ENCODE measurements at places on chromosomes 6 and 20. TPM values are rescaled to one million over a fixed set of nuclear protein-coding genes. Genes with fewer than 3 reads are reported as not detected.

- DNase-seq = no peak
These were observed 55.2 kb upstream of the NOX3 start for GRCh38 chr6:155510879-155511278.

- peak; percentile 68 for DNase-seq
These were observed 12.5 kb upstream of the RALGAPB start for GRCh38 chr20:38460040-38460623.

- DNase-seq = no peak
These were observed 34.0 kb downstream of the SLX4IP start for GRCh38 chr20:10469056-10469455.

HLA-DPB1 gene
- polyA plus RNA-seq = 13.5 TPM

EDN1 gene
- polyA plus RNA-seq = 3.8 TPM

DNA sequence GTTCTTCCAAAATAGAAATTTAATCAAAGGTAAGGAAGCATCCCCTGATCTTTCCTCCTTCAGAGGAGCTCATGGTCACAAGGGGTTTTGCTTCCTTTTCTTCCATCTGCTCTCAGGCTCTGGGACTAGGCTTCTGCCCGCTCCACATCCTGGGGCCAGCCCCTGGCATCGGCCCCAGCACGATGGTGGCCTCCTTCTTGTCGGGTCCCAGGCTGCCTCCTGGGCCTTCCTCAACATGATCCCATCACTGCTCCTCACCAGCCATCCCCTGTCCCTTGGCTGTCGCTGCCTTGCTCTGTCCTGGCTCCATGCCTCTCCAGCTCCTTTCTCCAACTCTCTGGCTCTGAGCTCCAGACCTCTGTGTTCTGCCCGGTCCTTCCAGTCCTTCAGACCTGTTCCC, 4.1 kb downstream of the PHACTR3 start:
- no peak for DNase-seq

GRCh38 chr20:41137614-41138474, 501 bp downstream of the PLCG1 start:
- peak; percentile 84 for DNase-seq

MYT1 gene
- polyA plus RNA-seq = 0.33 TPM

GRCh38 chr6:135183532-135184440, 2.7 kb downstream of the MYB start:
- peak; percentile 42 for DNase-seq

- no peak for DNase-seq
These were observed 13.7 kb downstream of the PHF3 start for GRCh38 chr6:63649269-63649668.

DNA sequence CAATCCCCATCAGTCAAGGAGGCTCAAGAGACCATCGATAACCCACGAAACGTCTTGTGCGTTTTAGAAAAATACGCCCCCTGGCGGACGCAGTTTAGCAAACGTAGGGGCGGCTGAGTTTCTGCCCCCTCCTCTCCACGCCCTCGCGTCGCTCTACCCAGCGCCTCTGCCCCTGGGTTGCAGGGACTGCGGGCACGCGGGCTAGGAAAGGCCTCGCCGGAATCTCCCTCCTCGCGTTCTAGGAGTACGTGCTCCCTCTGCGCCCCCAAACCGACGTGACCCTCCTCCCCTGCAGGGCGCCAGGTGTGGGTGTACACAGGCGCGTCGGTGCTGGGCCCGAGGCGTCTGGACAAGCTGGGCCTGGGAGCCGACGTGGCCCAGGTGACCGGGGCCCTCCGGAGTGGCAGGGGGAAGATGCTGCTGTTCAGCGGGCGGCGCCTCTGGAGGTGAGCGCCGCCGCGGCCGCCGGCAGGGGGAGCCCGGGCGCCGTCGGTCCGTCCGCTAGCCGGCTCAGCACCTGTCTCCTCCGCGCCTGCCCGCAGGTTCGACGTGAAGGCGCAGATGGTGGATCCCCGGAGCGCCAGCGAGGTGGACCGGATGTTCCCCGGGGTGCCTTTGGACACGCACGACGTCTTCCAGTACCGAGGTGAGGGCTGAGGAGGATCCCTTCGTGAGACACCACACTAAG, 5.3 kb downstream of the MMP9 start:
- DNase-seq = no peak

GRCh38 chr6:113365191-113365590, 492.0 kb upstream of the MARCKS start:
- no peak for DNase-seq

DNA sequence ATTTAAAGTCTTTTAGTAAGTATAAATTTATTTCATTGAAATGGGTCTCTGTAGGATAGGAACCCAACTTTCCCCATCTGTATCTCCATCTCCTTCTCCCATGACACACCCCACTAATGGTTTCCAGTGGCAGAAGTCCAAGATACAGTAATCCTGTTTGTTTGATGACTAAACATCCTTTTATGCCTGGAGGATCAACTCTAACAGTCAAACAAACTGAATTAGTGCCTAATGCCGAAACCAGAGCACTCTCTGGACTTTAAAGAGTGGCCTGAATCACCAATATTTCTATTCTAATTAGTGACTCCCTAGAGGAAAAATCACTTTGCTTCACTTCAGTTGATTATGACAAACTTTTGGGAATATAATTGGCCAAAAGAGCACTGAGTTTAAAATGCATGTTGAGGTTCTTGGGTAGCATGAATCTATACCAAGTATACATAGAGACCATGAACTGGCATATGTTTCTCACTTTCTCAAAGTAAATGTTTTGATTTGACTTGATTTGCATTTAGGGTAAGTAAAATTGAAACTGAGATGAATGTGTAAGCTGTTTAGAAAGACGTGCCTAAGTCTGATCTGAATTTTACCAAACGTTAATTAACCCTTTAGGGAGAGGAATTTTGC, 776.4 kb upstream of the NRSN1 start:
- no peak for DNase-seq

- no peak for DNase-seq
These were observed 101.4 kb upstream of the AGPAT4 start for GRCh38 chr6:161374971-161375873.

PHF3 gene
- polyA plus RNA-seq = 71.9 TPM

DNA sequence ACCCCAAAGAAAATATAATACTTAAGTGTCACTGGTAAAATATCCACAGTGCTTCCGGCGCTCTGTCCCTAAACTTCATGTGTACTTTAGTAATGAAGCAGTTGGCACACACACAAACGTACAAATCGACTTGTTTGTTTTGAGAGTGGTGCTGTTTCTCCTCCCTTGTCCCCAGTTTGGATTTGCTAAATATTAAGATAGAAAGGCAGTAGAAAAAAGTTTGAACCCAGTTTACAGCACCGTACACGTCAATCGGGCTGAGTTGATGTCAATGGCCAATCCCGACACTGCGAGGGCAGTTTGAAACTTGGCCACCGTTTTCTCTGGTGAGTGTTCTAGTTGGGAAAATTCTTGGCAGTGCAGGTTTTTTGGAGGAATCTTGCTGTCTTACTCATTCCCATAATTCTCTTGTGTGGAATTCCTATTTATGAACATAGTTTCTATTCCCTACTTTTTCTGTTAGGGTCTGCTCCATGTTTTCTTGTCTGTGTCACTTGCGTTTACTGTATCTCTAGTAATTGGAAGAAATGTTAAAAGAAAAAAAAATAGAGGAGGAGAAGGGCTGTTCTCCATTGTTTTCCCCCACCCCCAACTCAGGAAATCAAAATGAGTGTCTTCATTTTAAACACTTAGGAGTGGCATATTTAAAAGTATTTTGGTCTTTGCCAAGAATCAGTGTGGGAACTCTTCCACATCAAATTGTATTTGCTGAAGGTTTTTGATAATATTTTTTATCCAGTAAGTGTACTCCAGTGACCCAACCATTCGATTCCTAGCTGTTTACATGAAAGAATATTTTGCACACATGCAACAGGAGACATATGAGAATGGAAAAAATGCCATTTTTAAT, 72.3 kb downstream of the OR2B2 start:
- no peak for DNase-seq

GRCh38 chr20:5788385-5788895, 38.2 kb downstream of the SHLD1 start:
- peak; percentile 85 for DNase-seq

DNA sequence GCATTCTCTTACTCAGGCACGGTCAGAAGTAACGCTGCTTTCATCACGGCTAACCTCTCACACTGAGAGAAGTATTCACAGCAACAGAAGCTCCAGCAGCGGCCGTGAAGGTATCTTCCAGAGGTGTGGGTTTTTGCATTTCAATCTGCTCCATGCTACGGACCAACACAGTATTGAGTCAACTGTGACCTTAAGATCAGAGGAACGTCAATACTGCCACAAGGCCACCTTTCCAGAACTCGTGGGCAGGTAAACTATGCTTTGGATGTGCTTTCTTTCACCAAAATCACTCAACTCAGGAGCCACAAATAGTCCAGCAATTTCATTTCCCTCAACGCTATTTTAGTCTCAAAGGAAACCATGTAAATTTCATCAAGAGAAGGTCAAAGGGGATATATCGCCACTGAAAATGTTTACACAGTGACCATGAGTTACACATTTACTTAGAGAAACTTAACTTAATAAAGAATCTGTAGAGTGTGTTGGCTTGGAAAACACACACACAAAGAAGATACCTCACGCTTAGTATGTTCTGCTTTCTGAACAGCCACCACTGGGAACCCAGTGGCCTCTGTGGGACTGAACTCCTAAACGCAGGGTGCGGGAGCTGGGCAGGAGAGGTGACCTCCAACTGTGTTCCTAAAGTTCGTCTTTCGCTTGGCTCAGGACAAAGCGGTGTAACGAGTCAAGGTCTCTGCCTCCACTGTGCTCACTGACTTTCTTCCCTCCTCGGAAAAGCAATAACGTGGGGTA, 27.9 kb downstream of the TXNDC5 start:
- DNase-seq = no peak

- no peak for DNase-seq
These were observed 62.9 kb downstream of the TENT5A start for GRCh38 chr6:81689580-81689979.

DNA sequence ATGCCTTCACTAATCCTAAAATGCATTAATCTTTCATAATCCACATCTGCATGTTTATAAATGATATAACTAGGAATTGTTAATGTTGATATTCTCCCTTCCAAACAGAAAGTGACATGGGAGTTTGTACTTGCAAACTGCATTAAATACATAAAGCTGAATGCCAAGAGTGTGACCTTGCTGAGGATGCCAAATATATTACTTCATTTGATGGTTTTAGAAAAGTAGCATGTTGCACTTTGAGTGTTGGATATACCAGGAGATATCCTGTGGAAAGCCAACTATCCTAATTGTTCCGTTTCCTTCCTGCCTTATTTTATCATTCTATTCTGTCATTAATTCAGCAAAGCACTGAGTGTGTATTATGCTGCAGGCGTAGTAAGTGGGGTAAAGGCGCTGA, 229.8 kb downstream of the TMEM242 start:
- DNase-seq = no peak

- DNase-seq = no peak
These were observed 421.8 kb downstream of the EYS start for GRCh38 chr6:65285275-65285674.

MATN4 gene
- 0.25 TPM for polyA plus RNA-seq

CST7 gene
- 0.30 TPM for polyA plus RNA-seq

HCK gene
- polyA plus RNA-seq = 1.8 TPM

WFDC2 gene
- polyA plus RNA-seq = 164 TPM

RPP40 gene
- 12.6 TPM for polyA plus RNA-seq

- peak; percentile 91 for DNase-seq
These were observed at the start of gene SESN1 for GRCh38 chr6:109094416-109095035. SESN1 (minus strand) TSS chr6:109094846; CDS start chr6:109094073, 773 bp downstream.

DNA sequence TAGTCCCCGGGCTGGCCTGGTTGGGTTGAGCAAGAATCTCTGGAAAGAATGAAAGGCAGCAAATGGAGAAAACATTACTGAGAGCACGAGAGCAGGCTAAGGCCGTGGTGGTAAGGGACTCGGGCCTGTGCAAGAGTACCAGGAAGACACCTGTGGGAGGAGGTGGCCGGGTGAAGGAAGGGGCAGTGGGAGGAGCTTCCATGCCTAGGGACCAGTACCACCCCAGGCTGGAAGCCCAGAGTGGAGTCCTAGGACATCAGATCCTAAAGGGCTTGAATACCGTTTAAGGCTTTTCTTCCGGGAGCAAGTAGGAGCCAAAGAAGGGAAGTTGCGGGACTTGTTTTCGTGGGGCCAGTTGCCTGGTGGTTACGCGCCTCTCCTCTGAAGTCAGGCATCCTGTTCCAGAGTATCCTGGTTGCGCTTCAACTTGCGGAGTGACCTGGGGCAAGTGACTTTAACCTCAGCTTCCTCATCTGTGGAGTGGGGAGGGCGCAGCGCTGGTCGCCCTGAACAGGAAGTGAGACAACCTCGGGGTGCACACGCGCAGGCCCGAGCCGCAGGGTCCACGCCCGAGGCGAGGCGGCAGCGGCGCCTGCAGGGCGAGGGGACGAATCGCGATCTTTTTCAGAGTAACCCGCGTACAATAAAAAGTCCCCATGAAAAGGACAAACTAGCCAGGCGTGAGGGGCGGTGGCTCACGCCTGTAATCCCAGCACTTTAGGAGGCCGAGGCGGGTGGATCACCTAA, 1.1 kb upstream of the TPD52L2 start:
- peak; percentile 73 for DNase-seq

GRCh38 chr6:66179361-66179760, 472.3 kb upstream of the EYS start:
- DNase-seq = no peak

GRCh38 chr6:34904990-34905613, 16.0 kb downstream of the ANKS1A start:
- no peak for DNase-seq

DNA sequence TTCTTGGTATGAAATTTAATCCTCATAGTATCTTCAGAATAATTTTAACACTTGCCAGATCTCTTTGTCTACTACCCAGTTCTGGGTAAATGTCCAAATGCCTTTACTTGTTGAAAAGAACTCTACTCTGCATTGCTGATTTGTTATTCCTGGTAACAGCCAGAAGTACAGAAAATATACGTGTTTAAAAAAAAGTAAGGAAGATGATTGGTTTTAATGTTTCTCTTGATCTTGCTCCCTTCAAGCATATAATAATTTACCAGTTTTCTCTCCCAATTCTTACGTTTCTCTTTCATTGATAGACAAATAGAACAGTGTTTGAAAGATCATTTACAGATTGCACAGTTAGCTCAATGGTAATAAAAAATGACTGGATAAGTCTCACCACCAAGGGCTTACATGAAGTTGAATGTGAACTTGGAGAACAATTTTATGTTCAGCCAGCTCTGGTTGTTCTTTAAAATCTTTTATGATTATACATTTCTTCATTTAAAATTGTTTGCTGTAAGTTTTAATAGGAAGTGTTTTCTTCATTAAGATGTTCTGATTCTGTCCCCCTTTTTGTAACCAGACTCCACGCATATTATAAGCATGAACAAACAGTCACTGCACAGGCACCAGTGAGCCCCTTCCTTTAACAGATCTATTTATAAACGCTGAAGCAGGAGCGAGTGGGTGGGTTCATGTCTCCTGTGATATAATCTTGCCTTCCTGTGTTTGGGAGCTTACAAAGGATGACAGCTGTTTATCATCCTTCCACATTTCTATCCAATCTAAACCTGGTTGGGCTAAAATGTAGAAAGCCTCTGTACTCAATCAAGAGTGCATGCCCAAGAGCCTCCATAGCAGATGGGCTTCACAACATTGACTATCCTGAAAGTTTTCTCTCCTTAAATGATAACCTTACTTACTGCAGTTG, 299.5 kb downstream of the PRL start:
- no peak for DNase-seq

- DNase-seq = no peak
These were observed 1110.3 kb upstream of the MAP3K7 start for GRCh38 chr6:91697010-91697695.

TNFRSF21 gene
- polyA plus RNA-seq = 29.9 TPM

GRCh38 chr6:35302604-35303241, 5.1 kb downstream of the DEF6 start:
- DNase-seq = no peak

GRCh38 chr6:44868910-44869309, 459.2 kb upstream of the RUNX2 start:
- DNase-seq = no peak

Measured in left kidney (tissue), 8 donors.